GM19239 (cell line): ENCODE measurements at places on chromosomes 1 and 21.

DNA sequence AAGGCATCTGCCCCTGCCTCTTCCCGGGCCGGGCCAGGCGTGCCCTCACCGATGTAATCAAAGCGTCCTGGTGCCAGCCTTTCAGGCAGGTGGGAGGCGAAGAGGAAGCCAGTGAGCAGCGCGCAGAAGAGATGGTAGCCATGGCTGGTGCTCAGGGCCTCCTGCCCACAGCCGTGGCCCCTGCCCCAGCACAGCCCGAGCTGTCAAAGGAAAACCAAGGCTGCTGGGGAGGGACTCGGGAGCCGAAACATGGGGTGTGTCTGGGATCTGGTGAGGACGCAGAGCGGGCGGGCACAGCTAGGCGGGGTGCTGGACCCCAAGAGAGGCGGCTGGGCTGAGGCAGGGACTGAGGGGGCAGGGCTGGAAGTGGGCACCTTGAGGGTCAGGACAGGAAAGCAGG lies 2.7 kb downstream of the BGLAP start:
- DNase-seq, result no peak

DNA sequence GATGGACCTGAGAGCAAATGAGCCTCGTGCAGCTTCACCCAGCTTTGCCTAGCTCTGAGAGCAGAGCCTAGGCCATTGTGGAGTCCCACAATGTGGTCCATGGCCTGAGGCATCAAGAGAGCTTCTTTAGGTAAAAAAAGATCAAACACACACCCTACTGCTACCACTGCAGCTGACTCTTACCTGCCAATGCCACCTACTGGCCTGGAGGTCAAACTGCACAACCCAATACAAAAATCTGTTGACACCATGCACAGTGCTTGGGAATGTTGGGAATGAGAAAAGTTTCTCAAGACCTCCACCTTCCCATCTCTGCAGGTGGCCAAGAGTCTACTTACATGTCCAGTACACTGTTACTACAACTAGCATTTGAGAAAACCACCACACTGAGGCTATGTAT lies 60.6 kb downstream of the UCHL5 start:
- no peak for DNase-seq

DNA sequence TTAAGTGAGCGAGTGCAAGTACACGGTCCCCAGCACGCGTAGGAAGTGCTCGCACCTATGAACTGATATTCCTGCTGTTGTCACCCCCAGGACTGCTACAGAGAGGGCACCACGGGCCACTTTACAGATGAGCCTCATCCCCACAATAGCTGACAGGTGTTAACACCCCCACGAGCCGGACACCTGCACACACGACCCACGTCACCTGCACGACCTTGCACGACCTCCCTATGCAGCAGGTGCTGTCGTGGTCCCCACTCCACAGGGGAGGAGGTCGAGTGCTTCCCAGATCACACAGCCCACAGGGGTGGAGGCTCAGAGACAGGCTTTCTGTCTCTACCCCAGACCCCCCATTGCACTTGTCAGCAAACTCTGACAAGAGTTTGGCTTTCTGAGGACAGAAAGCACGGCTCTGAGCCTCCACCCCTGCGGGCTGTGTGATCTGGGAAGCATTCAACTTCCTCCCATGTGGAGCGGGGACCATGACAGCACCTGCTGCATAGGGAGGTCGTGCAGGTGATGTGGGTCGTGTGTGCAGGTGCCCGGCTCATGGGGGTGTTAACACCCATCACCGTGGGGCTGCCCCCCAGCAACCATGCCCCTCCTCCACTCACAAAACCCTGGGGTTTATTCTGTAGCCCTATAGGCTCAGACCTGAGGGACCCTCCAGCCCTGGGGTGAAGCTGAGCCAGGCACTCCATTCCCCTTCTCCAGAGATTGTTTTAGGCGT lies 80.8 kb downstream of the MATN1 start:
- DNase-seq, result no peak

DNA sequence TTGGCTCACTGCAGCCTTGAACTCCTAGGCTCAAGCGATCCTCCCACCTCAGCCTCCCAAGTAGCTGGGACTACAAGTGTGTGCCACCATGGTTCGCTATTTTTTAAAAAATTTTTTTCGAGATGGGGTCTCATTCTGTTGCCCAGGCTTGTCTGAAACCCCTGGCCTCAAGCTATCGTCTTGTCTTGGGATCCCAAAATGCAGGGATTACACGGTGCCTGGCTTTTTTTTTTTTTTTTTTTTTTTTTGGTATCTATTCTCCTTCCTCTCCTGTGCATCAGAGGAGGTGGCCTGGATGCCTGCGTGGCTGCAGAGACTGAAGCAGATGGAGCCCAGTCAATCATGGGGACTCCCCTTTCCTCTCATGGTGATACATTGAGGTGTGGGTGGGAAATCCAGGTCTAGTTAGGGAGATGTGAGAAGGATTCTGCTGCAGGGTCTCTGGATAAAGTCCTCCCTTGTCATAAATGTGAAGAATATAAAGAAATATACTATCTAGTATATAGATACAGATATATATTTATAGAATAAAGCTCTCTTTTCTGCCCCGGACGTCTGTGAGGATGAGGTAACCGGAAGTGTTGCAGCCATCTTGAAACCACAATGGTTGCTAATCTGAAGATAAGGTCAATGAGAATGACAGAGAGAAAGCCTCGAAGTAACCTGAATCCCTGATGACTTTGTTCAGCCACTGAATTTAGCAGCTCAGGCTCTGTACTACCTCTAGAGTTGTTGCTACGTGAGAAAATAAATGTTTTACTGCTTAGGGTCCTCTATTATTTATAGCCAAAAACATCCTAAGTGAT lies 19.5 kb upstream of the RGSL1 start:
- DNase-seq, result no peak

DNA sequence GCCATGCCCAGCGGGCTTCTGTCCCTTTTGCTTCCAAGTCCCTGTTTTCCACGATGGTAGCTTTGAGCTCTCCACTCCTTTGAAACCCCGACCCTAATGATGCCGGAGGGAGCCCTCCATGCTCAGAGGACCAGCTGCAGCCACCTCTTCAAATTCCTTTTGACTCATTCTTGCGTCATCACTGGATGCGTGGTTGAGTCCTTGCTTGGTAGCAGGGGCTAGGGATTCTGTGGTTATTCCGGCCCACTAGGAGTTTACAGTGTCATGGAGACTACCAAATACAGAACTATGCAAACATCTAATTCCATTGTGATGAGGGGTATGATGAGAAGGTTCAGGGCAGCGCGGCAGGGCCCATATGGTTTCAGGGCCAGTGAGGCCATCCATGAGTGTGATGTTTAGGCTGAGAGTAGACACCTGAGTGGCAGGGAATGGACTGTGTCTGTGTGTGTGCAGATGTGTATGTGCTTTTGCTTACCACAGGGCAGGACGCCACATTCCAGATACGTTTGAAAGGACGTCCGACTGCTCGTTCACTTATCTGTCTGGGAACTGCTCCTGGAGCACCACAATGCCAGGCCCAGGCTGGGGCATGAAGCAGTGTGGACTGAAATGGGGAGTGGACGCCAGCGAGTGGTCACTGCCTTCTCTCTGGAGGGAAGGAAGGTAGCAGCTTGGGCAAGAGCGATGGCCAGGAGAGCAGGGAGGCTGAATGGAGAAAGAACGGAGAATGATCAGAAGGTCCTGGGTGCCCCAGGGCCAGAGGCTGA lies 30.4 kb upstream of the ZBTB21 start:
- DNase-seq, result no peak

- no peak for DNase-seq
These were observed 114.8 kb upstream of the PAXBP1 start for GRCh38 chr21:32886339-32886738.

DNA sequence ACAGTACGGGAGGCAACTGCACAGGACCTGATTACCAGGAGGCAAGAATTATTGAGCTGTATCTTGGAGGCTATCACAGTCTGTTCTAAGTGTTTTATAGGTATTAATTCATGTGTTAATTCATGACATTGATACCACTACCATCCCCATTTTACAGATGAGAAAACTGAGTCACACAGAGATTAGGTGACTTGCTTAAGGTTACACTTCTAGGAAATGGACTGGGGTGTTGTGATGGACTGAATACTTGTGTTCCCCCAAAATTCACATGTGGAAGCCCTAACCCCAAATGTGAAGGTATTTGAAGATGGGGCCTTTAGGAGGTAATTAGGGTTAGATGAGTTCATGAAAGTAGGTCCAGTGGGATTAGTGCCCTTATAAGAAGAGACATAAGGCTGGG lies 10.1 kb upstream of the TRIM63 start:
- no peak for DNase-seq
